Stimulated activated CD8-positive, alpha-beta memory T cell treated with anti-CD3 and anti-CD28 coated beads, Interleukin-4, amount 100 ng/mL, for 4 hours (primary cell): ENCODE measurements at places on chromosomes 1 and 21.

- no peak for DNase-seq
Measured at GRCh38 chr21:37232274-37233018, 34.7 kb downstream of the VPS26C start.

DNA sequence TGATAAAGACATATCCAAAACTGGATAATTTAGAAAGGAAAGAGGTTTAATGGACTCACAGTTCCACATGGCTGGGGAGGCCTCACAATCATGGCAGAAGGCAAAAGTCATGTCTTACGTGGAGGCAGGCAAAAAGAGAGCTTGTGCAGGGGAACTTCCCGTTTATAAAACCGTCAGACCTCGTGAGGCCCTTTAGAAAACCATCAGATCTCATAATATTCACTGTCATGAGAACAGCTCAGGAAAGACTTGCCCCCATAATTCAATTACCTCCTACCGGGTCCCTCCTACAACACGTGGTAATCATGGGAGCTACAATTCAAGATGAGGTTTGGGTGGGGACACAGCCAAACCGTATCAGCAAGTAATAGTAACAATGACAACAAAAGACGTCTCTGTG lies 88.2 kb upstream of the SLC25A33 start:
- no peak for DNase-seq

GRCh38 chr1:37038227-37039093 lies 4.1 kb upstream of the GRIK3 start:
- no peak for DNase-seq

DNA sequence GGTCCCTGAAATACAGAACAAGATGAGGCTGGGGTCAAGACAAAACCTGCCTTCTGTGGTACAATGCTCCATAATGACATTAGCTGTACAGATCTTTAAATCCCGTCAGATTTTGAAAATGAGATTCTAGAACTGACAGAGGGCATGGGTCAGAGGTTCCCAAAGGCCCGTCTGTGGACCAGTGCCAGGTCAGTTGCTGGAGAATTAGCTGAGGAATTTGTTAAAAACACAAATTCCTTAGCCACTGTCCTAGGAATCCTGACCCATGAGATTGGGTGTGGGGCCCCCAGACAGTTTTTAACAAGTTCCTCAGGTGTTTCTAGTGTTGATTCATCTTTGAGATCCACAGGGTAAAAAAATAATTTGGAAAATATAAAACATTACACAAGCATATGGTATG lies 97.0 kb downstream of the SIPA1L2 start:
- no peak for DNase-seq

DNA sequence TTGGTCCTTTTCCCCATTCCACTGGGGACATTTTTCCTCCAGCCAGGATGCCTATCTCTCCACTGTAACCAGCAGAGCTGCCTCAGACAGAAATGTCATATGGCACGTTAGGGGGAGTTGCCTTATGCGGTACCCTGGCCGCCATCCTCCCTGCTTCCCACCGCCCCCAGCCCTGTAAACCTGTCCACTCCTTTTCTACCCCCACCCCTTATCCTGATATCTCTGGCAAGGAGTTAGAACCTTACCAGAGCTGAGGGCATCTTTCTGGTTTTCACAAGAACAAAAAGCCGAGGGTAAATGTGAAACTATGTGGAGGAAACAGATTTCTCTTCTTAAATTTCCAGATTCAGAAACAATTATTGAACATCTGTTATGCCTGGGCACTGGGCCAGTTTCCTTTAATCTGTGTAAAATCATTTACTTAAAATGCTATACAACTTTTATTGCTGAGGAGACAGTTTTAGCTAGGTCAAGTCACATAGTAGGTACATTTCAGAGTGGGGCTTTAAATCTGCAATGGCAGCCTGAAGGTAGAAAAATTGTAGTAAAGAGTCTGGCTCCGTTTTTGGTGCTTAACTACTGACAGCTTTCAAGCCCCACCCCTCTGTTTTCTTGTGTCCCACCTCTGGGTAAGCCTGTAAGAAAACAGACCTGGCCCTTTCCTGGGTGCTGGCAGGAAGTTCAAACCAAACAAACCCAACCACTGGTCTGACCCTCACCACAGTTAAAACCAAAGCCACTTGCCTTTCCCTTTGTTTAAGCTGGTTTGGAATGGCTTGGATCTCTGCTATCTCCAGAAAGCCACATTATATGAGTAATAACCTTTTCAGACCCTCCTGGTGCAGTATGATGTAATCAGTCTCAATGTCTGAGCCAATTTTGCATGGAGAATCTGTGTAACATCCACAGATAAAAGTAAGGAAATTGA lies 319.0 kb downstream of the HHAT start:
- no peak for DNase-seq

DNA sequence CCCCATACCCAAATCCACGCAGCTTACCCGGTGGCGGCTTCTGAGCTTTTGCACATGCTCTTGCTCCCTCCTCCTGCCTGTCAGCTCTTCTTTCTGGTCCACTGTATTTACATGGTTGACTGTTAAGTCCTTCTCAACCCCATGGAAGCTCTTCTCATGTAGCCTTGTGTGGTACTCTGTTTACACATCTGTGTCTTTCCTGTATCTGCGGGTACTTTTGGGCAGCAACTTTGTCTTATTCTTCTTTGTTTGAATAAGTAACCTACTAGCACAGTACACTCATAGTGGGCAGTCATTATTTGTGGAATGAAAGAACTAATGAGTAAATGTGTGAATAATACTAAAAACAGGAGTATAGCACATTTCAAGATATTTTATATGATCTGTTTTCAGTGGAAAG lies 88.5 kb upstream of the GPR88 start:
- DNase-seq: no peak

DNA sequence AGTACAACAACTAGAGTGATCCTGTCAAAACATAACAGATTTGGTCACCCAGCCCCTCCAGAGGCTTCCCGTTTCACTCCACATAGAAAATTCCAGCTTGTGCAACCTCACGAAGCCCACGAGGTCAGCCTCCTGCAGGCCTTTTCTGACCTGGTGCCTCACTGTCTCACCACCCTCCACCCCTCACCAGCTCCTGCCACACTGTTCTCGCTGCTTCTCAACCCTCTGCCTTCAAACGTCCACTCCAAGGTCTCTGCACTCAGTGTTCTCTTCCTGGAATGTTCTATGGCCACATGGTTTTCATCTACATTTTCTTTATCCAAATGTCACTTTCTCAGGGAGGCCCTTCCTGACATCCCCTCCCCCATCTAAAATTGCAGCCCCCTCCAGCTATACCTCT lies 178.9 kb downstream of the DHRS3 start:
- DNase-seq: no peak

DNA sequence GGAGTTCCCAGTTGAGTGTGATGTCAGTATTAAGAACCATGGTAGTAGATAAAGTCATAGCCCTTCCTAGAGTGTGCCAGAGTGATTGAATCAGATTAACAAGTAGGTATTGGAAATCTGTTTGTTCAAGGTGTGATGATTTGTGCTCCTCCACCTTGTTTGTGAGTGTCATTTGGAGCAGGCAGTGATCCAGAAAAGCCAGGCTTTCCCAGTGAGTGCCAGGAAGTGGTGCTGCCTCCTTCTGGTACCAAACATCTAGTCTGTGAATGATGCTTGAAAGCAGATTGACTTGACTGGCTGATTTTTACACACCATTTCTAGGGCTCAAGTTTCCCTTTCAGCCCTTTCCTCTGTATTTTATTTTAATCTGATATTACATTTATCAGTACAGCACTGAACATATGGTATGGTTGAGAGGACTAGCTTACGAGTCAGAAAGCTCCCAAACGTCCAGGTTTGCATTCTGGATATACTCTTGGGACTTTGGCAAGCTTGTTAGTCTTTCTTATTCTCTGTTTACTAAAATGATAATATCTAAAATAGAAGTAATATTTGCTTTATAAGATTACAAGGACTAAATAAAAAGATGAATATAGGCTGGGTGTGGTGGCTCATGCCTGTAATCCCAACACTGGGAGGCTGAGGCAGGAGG lies 100.7 kb downstream of the PATJ start:
- DNase-seq: no peak

- no peak for DNase-seq
Measured at GRCh38 chr1:184840596-184840995, 85.9 kb upstream of the EDEM3 start.
